ENCODE measurements at places on chromosomes 16 and 17.

GRCh38 chr16:48182979-48183537 is 27.3 kb upstream of the ABCC12 start:
- DNase-seq = no peak

GRCh38 chr16:81457326-81458133 is 12.9 kb downstream of the CMIP start:
- DNase-seq = no peak

- no peak for DNase-seq
These were observed 90.6 kb upstream of the FBXO47 start for GRCh38 chr17:39057701-39058206.

GRCh38 chr17:1289695-1290094 is 10.2 kb downstream of the TRARG1 start:
- no peak for DNase-seq

GRCh38 chr17:79835953-79836509 is 3.2 kb downstream of the CBX4 start:
- no peak for DNase-seq

GRCh38 chr17:17059301-17059890 is 17.1 kb downstream of the MPRIP start:
- DNase-seq = no peak

- DNase-seq = peak; percentile 40
These were observed 11.1 kb downstream of the COG1 start for GRCh38 chr17:73203788-73204479.
